ENCODE measurements at places on chromosomes 2 and 18.
A peak's percentile ranks its signal among the peaks of the same experiment; 100 is the strongest.

DNA sequence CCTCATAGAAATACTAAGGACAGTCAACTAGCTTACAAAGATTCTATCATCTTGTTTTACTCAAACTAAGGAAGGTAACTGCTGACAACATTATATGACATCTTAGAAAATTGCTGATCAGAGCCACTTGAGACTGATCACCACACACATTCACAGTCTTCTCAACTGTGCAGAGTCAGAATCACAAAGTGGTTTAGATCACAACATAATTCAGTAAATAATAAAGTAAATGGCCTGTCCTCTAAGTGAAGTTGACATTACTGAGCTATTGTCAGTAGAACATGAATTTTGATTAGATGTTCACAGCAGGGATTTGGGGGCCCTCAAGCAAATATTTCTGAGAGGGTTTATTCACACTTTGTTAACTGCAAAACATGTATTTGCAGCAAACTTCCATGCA lies 28.5 kb downstream of the NOL4 start:
- DNase-seq = no peak

GRCh38 chr2:36516136-36516870 lies 81.7 kb downstream of the FEZ2 start:
- DNase-seq = peak; percentile 75

DNA sequence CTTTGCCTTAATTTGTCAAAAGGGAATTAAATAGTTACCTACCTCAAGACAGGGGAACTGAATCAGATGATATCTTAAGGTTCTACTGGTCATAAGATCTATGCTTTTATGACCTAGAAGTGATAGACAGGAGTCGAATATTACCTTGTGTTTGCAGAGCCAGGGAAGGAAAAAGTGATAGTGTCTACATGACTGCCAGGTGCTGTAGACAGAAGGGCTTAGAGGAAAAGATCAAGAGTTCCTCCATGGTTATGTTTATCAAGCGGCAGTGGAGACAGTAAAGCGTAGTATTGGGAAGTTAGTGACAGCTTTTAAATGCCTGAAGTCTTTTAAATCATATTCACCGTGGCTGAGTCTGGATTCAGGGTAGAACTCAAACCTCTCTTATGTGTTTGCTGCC lies 11.9 kb downstream of the CRIM1 start:
- no peak for DNase-seq

- no peak for DNase-seq
Measured at GRCh38 chr18:35624146-35624545, 42.6 kb downstream of the GALNT1 start.

DNA sequence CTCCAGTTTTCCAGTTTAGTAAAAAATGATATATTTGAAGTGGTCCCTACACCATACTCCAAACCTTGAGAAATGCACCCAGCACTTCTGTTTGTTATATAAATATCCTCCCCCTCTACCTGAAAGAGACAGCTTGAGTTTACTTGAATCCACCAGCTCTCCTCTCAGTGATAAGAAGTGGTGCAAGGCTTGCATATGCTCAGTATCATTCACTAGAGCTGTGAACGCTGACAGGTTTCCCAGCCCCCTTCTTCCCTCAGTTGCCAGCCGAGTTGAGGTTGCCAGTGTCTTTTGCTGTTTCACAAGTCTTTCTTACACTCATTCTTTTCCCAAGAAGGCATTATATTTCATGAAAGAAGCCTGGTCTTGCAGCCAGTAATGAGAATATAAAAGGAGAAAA lies 880.0 kb downstream of the LRRTM4 start:
- no peak for DNase-seq

GRCh38 chr18:60599267-60599666 lies 226.7 kb upstream of the MC4R start:
- no peak for DNase-seq

GRCh38 chr18:49859725-49860124 lies 46.4 kb upstream of the ACAA2 start:
- no peak for DNase-seq

GRCh38 chr2:15643791-15644585 lies 52.3 kb downstream of the DDX1 start:
- no peak for DNase-seq

DNA sequence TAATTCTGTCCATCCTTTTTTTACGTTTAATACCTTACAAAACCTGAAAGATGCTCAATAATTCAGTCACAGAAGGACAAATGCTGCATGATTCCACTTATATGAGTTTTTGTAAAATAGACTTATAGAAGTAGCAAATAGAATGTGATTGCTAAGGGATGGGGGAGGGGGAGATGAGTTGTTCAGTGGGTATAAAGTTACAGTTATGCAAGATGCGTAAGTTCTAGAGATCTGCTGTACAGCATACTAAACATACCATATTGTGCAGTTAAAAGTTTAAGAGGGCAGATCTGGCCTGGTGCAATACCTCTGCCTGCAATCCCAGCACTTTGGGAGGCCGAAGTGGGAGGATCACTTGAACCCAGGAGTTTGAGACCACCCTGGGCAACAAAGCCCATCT lies 78.8 kb downstream of the TET3 start:
- no peak for DNase-seq

GRCh38 chr2:44135296-44135695 lies 33.4 kb upstream of the PPM1B start:
- no peak for DNase-seq

DNA sequence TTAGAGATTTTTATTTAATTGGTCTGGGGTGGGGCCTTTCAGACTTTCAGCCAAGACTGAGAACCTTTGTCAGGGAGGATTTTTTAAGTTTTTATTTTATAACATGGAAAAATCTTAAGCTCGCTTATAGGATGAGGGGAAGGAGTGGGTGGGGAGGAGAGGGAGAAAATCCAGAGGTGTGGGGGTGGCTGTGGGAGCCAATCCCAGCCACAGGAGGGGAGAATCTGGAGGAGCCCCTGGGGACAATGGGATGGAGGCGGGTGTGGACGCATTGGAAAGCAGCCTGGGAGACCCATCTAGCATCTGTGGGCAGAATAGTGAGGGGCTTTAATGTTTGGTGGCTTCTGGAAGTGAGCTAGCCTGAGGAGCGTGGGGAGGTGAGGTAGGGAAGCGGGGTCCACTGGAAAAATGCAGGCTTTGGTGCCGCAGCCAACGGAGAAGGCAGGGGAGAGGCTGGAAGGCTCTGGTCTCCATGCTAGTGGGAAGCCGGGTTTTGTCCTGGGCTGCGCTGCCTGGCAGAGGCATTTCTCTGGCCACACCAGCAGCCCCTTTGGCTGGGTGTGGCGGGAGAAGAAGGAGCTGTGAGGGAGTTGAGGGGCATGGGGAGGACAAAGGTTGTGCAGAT lies 11.5 kb upstream of the INPP5D start:
- DNase-seq = no peak

- no peak for DNase-seq
Measured at GRCh38 chr2:239180526-239181073, 220.2 kb downstream of the HDAC4 start.

DNA sequence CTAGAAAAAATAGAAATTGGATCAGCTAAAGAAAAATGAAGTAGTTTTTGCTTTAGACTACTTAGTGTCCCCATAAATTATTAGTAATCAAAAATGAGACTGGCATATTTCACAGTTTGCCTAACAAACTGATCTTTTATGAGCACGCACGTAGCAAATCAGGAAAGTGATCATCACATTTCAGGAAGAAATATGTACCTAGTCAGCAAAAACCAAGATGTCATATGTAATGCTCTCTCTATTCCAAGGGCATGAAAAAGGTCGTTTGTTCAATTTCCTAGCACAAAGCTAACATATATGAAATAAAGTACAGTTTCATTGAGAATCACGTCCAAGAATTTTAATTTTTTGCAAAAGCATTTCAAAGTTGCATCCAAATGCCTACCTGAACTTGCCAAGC lies 600.4 kb upstream of the CHAC2 start:
- DNase-seq = no peak

DNA sequence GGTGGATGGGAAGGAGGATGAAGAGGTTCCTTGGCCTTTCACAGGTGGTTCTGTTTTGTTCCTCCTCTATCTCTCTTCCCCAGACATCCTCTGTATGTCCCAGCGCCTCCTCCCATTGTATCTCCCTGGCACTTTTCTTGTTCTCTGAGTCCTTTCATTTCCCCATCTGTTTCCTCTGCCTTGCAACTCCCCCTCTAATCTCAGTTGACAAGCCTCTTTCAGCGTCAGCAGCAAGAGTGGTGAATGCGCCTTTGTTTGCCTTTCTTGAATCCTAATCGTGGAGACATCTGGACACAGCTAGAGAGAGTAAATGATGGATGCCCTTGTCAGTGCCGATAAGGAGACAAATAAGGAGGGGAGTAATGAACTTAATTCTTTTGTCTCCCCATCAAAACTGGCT lies 167.0 kb downstream of the NDUFA10 start:
- no peak for DNase-seq

DNA sequence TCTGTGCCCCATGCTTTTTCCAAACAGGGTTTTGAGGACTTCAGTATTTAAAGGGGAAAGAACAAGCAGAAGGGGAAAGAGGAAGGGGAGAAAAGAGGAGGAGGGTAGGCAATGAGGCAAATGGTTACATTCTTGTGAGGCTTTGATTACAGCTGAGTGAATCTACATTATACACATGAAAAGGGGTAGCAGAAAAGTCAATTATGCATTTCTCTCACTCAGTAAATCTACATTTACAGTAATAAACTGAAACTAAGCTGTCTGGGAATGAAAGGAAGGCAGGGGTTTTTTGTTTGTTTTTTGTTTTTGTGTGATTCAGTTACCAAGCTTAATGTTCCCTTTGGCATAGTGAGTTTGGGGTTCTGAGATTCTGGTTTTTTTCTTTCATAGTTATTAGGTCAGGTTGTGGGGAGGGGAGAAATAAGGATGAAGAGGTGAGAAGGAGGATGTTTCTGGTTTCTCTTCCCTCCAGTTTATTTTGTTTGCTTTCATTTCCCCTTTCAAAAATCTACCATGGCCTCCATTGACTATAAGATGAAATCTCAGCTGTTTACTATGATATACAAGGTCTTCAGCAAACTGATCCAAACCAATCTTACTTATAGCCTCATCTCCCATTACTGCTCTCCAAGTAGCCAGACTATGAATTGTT lies 18.7 kb downstream of the C18orf63 start:
- no peak for DNase-seq

GRCh38 chr2:234952270-234953115 lies 676 bp downstream of the SH3BP4 start:
- no peak for DNase-seq

DNA sequence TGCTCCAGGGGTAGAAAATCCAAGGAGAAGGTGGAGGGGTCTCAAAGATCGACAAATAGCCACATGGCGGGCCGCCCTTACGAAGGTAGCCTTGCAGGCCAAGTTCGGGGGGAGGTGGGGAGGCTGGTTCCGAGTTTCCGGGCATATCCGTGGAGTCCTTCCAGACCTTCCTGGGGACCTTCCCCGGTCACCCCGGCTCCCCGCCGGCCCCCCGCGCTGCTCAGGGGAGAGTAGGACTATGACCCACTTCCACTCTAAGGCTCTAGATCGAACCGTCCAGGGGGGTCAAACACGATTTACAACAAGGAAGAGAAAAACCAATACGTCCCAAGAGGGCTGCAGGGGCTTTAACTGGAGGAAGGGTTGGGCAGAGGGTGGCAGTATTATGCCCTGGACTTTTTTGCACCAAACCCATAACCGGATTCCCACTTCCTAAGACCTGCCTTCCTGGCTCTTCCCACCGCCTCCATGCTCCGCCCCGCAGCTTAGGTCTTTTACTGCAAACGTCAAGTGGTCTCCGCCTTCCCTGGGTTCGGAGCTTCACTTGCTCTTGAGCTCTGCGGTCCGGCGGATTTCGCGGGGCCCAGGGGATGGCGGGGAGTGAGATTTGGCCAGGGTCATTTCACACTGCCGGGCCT lies 779 bp upstream of the LYPD6 start:
- DNase-seq = no peak

- DNase-seq = no peak
Measured at GRCh38 chr2:71226096-71226964, 573 bp downstream of the PAIP2B start.

- DNase-seq = no peak
Measured at GRCh38 chr2:109538546-109538945, 75.2 kb downstream of the SEPTIN10 start.

DNA sequence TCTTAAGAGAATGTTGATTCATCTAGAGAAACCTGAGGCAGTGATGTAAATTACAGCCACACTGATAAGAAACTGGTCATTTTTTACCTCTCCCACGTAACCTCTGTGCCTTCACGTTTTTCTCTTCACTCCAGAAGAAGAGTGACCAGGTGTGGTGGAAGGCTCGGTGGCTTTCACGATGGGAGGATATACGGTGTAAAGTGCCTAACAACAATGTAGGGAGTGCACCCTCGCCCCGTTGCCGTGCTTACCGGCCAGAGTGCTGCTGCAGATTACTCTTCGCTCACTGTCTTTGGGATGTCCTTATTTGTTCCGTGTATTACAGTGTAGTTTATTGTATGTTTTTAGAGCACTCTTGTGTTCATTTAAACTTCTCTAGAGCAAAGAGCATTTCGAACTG lies 46.5 kb downstream of the NCK2 start:
- DNase-seq = no peak

DNA sequence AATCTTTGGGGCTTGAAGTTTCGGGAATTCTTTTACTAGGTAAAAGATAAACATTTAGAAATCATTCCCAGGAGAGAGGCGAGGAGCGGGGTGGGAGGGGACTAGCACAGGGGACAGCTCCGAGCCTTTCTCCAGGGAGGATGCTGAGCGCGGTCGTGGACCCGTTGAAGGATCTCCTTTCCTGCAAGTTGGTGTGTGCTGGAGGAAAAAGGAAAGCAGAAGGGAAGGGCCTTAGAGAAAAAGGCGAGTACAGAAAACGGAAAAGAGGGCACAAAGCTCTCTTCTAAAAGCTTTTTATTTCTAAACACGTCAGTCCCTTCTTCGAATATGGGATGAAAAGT lies 640 bp downstream of the SLC39A6 start:
- no peak for DNase-seq

- DNase-seq = no peak
Measured at GRCh38 chr18:37219257-37219656, 346.3 kb downstream of the CELF4 start.

DNA sequence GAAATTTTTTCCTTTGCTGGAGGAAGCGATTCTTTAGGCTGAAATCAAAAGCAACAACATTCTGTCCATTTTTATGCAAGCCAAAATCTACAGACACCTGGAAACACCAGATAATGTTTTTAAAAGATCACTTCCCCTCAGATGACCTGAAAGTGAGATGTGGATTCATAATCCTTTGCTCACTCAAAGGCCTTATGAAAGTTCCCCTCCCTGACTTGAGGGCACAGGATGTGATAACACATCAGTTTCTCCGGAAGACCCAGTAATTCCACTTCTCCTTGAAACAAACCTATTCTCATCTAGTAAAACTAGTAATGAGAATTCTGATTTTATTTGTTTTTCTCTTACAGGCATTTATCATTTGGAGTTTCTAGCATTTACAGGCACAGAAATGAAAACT lies 218.3 kb upstream of the RND3 start:
- no peak for DNase-seq

GRCh38 chr2:101912545-101912944 lies 79.2 kb upstream of the IL1R2 start:
- DNase-seq = no peak

- no peak for DNase-seq
Measured at GRCh38 chr2:104127049-104127770, 726.7 kb upstream of the POU3F3 start.

- DNase-seq = no peak
Measured at GRCh38 chr2:41698678-41699422, 349.0 kb upstream of the PKDCC start.

Data from GM04503 (cell line).